ENCODE measurements at places on chromosomes 5 and 9.

DNA sequence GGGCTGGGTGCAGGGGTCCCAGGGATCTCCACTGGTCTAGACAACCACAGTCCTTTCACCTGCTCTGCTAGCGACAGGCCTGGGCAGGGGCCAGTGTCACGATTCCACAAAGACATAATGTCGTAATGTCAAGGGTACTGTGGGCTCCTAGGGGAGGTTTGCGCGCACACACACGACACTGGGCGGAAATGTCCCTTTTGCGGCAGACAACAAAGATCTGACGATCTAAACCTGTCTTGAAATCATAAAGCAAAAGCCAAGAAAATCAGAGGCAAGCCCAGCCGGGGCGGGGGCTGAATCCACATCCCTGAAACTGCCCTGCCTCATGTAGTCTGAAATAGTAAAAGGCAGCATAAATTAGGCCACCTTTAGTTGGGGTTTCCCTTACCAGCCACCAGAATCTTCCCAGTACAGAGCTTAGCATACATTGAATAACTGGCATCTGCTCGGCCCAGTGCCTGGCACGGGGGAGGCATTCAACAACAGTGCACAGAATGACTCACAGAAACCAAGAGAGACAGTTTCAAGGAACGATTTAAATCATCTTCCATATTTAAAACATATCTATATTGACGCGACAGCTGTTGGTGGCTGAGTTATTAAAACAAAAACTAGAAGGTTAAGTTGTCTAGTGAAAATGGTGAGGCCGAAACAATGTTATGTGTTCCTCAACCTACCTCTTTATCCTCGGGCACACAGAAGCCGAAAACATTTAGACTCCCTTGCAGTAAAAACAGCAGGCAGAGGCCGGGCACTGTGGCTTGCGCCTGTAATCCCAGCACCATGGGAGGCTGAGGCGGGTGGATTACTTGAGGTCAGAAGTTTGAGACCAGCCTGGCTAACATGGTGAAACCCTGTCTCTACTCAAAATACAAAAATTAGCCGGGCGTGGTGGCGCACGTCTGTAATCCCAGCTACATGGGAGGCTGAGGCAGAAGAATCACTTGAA lies 151.0 kb downstream of the MYO10 start:
- DNase-seq = no peak

DNA sequence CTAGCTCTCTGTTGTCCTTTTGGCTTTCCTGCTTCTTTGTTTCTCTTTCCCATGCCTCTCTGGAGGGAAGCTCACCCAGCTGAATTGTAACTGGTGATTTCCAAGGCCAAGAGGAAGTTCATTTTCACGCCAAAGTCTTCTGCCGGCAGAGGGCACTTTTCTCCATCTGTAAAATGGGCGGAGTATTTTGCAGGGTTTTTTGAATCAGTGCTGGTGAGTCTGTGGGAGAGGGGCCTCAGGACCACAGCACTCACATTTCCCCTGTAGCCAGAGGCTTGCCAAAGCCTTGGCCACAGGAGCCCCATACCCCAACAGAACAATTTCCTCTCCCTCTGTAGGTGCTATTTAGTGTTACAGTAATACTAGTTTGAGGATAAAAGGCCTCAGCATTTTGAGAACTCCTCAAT lies 42.3 kb upstream of the MATR3 start:
- peak; percentile 23 for DNase-seq

GRCh38 chr9:120909904-120910303 lies 16.7 kb downstream of the TRAF1 start:
- peak; percentile 55 for DNase-seq

GRCh38 chr5:135462304-135462703 lies 10.2 kb upstream of the TIFAB start:
- DNase-seq = no peak

DNA sequence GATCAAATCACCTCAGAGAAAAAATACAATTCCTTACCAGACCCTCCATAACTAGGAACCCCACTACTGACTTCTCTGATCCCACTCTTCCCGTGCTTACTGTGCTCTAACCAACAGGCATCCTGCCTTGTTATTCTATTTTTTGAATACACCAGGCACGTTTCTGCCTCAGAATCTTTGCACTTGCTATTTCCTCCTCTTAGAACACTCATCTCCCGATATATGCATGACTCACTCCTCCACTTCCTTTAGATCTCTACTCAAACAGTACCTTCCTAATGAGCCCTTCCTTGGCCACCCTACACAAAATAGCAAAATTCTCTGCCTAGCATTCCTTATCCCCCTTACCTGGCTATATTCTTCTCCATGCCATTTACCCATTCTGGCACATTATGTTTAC lies 43.9 kb downstream of the MAPKAP1 start:
- no peak for DNase-seq

DNA sequence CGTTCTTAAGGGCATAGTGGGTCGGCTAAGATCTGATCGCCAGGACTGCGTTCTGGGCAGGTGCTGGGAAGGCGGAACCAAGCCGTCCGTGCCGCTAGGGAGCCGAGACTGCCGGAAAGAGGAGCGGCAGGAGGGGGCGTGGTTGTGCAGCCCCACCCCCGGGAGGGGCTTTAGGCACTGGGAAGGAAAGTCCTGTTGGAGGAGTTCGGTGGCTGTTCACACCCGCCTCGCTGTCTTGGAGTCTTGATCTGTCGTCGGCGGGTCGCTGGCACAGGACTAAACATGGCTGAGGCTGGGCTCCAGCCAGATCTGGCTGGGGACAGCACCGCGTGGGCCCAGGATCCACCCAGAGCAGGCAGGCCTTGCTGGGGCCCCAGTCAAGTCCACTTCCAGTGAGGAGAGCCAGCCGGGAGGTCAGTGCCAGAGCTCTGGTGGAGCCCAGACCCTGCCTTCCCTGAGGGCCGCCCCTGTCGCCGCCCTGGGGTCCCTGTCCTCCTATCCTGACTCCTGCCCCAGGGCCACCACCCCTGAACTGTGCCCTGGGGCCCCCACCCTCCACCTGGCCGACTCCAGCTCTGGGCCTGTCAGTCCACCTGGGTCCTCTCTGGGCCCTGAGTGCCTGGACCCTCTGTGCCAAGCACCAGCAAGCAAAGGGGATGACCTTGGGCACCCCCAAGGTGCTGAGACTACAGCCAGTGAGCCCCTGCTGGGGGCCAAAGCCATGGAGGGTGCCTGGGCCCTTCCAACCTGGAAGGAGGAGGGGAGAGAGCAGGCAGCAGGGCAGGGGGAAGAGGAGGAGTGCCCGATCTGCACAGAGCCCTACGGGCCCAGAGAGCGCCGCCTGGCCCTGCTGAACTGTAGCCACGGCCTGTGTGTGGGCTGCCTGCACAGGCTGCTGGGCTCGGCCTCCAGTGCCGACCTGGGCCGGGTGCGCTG lies 4.5 kb downstream of the RNF208 start:
- DNase-seq = no peak

DNA sequence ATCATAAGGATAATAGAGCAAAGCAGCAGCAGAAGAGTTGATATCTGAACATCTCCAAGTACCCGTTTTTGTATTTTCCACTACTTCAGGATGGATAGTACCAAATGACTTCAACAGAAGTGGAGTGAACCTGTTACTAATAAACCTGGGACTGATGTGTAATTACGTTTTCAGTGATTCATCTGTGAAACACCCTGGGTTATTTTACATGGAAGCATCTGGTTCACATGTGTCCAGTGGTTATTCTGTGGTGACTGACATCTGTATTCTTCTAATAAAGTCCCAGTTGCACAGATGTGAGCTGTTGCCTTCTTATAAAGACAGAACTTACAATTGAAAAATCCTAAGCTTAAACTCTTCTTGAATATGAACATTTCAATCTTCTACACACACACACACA lies 139.7 kb upstream of the VCAN start:
- DNase-seq = no peak

GRCh38 chr9:120702075-120702474 lies 12.2 kb downstream of the MEGF9 start:
- no peak for DNase-seq

DNA sequence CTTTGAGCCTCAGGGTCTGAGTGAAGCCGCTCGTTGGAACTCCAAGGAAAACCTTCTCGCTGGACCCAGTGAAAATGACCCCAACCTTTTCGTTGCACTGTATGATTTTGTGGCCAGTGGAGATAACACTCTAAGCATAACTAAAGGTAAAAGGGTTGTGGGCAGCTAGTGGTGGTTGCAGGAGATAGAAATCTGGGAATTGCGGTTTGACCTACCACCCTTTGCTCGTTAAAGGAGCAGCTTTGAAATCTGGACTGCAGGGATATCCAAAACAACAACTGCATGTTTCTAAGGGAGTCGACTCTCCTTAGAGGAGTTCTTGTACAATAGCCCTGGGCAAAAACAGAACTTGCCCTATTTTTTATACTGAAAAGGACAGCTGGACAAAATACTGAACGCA lies 19.0 kb downstream of the ABL1 start:
- DNase-seq = no peak

- no peak for DNase-seq
Observed at GRCh38 chr5:78544561-78545201, 103.9 kb downstream of the LHFPL2 start.

DNA sequence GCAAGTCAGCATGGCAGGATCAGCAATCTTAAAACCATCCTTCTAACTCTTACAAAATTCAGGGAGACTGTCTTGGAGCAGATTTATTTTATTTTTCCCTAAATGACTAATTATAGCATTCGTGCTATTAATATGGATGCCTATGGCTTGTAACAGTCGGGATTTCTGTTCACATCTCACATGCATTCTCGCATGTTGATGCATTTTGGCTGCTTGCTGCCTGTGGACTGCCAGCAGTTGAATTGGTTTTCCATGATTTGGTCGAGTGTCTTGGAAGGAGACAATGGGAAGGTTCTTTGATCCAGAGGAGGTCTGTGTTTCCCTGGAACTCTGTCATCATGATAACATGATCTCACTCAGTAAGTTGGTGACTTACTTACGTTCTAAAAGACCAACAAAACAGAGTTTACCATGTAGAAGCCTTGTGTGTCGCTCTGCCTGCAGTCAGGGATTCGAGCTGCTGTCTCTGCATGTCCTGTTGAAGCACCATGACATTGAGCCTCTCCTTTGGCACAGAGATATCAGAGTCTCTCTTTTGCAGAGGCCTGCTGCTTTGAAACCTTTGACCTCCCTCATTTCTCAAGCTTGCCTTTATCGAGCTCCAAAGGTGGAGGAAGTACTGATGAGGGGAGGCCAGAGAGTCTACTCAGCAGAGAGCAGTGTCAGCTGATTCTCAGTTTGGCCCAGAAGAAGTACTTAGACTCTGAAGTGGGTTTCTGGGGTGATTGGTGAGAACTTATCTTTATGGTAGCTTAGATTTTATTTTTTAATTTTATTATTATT lies 82.4 kb downstream of the ARHGAP26 start:
- no peak for DNase-seq

DNA sequence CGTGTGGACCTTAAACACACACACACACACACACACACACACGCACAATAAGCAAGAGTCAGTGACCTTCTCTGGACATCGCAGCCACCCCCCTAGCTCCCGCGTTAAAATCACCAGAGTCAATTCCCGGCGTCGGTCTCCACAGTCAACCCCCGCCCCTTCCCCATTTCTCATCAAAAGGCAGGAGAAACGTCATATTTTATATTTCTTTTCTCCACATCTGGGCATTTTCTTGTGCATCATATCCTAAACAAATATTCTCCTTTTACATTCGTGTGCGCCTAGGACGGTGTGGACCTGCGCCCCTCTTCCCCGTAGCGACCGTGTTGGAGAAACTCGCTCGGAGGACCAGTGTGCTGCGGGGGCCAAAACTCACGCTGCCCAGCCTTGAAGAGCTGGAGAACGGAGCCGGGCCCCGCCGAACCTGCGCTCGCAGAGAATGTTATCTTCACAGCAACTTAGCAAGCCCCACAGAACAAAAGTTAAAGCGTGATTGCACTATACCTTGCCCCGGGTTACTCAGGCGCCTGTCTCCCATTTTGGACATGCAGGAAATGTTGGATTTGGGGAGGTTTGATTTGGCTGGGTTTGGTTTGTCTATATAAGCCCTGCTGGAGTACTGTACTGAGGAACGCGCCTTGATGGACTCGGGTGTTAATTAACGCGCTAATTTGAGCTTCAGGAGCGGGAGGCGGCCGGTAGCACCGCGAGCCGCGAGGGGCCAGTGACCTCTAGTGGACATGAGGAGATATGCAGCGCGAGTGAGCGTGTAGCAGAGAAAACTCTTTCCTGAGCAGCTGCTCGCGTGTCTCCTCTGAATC lies 192.4 kb downstream of the MEF2C start:
- DNase-seq = peak; percentile 26

- DNase-seq = no peak
Observed at GRCh38 chr9:5453004-5453403, 2.7 kb downstream of the CD274 start.

GRCh38 chr5:78591138-78591612 lies 57.4 kb downstream of the LHFPL2 start:
- no peak for DNase-seq

GRCh38 chr5:173881811-173882575 lies 6.2 kb upstream of the CPEB4 start:
- DNase-seq = no peak

Measured in T-helper 2 cell (primary cell).